ENCODE measurements at places on chromosomes 13 and 19.

- no peak for DNase-seq
Observed at GRCh38 chr13:40143559-40143958, 488.1 kb downstream of the COG6 start.

DNA sequence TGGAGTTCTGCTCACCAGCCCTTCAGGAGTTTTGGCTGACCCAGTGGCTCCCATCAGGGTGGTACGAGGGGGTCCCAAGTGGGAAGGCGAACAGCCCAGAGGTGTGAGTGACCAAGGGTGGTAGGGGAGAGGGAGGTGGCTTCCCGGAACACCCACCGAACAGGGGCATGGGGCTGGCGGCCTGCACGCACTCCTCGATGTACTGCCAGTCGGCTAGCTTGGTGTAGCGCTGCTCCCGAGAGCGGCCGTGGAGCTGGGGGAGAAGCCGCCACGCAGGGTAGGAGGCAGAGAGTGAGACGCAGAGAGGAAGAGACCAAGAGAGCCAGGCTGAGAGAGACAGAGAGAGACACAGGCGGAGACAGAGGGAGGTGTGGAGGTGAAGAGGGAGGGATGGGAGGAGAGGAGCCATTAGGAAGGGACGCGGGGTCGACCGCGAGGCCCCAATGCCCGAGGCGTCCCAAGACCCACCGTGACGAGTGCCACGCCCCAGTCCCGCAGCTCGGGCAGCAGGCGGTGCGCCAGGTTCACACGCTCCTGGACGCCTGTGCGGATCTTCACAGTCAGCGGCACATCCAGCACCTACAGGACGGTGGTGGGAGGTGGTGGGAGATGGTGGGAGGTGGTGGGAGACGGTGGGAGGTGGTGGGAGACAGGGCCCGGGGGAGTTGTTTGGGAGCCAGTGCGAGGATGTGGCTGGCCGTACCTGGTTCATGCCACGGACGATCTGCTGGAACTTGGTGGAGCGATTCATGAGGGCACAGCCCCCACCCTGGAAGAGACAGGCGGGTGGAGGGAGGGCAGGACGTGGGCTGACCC lies 2.3 kb upstream of the PRR22 start:
- no peak for DNase-seq

- no peak for DNase-seq
Observed at GRCh38 chr13:98741741-98742435, 10.6 kb downstream of the SLC15A1 start.

GRCh38 chr19:2627319-2627829 lies 75.1 kb downstream of the GNG7 start:
- DNase-seq, result peak; percentile 89

DNA sequence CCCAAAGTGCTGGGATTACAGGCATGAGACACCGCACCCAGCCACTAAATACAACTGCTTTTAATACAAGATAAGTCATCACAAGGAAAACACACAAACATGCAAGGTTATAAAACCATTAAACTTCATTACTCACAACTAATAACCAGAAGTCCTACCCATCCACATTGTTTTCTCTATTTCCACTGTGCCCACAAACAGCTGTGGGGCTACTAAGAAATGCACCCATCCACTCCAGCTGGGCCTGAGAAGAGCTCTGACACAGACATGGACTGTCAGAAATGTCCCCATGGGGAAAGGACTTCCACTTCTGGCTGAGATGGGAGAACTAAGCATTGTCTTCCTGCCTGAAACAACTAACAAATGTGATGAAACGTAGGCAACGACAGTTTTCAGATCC lies 17.2 kb downstream of the SAFB2 start:
- DNase-seq, result no peak

Data from Caki2 (cell line).